ENCODE measurements at places on chromosomes 7 and 10. TPM values are rescaled to one million over a fixed set of nuclear protein-coding genes. Genes with fewer than 3 reads are reported as not detected.

DNA sequence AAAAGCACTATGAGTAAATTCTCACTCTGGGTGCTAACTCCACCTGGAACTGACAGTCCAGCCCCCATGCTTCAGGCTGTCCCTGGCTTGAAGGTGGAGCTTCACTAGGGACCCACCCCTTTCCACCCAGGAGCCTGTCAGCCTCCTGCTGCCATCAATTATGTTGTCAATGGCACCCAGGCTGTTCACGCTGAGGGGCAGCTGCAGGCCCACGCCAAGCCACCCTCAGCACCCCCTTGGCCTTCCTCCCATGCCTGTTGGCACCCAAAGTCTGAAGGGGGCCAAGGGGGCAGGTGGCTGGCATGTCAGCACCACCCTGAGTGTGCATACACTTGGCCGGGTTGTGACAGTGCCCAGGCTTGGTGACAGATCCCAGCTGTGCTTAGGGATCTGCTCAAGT lies 149.3 kb downstream of the NXPH1 start:
- no peak for DNase-seq

Gene SEMA3E
- total RNA-seq = 0.37 TPM

- no peak for DNase-seq
Observed at GRCh38 chr10:369684-370448, 234.6 kb downstream of the ZMYND11 start.

DNA sequence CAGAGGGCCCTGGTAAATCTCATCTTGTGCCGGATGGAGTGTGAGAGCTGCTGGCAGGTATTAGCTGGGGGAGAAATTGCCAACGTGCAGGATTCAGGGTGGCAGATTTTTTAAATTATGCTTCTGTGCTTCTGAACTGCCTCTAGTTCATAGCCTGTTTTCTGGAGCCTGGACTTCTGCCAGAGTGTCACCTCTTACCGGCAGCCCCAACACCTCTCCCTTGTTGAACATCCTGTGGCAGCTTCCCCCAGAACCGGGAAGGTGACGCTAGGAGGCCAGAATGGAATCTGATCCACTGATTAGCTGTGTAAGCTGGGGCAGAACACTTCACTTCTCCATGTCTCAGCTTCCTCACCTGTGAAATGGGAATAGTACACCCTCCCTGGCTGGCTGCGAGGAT lies 5.1 kb downstream of the VWA2 start:
- DNase-seq = no peak

Gene ELOVL3
- not detected for total RNA-seq

DNA sequence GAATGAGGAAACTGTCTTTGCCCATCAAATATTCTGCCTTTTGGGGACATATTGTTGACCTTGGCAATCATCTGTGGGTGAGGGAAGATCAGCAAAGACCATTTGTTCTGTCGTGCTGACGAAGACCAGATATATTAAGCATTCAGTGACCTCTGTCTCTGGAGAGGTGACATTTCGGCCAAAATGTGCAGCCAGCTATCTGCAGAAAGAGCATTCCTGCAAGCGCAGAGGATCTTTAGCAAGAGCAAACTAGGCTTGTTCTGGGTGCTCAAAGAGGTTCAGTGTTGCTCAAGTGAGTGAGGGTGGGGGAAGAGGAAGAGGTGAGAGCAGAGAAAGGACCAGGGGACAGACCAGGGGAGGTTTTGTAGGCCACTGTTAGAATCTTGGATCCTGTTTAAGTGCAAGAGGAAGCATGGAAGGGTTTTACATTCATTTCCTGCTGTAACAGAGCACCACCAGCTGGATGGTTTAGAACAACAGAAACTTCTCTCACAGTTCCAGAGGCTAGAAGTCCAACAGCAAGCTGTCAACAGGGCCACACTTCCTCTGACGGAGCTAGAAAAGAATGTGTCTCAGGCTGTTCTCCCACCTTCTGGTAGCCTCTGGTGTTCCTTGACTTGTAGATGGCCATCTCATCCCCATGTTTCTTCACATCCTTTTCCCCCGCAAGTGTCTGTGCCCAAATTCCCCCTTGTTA lies 11.2 kb downstream of the C10orf120 start:
- peak; percentile 45 for DNase-seq

GRCh38 chr10:48224296-48224695 lies 50.2 kb downstream of the FRMPD2 start:
- DNase-seq = no peak

DNA sequence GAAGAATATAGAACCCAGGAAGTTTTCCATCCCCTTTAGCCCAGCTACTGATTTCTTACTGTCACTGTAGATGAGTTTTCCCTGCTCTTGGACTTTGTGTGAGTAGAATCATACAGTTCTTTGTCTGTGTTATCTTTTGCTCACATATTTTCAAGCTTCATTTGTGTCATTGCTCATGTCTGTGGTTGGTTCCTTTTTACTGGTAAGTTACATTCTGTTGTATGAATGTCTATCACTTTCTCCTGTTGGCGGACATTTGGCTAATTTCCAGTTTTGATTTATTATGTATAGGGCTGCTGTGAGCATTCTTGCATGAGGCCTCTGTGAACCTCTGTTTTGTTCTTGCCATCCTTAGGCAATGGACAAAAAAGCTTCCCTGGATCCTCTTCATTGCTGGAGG lies 5.3 kb downstream of the GLRX3 start:
- DNase-seq = peak; percentile 25

GRCh38 chr10:128599538-128599937 lies 473.3 kb upstream of the MKI67 start:
- no peak for DNase-seq

Gene ZNF775
- total RNA-seq = 8.1 TPM

DNA sequence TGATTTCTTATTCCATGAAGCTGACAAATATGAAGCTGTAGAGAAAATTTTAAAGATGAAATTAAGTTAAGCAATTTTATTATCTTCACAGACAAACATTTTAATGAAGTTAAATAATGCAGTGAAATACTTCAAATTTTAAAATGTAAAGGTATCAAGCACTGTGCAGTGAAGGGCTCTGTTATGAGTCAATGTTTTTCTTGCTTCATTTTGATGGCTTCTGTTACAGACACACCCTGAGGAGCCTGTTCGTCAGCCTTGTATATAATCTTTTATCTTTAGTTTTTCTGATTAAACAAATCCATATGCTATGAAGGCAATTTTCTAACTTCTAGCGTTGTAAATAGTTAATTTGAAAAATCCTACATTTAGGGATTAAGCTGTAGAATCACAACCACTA lies 18.5 kb downstream of the VSTM2A start:
- DNase-seq = no peak

Gene LOXL4
- 0.68 TPM for total RNA-seq

Gene CYP2C18
- total RNA-seq = not detected

- peak; percentile 89 for DNase-seq
Observed at GRCh38 chr10:114714281-114714741, 56.2 kb upstream of the ABLIM1 start.

GRCh38 chr7:64686493-64687184 lies 20.7 kb downstream of the ZNF107 start:
- DNase-seq = no peak

Gene TMEM213
- not detected for total RNA-seq

- peak; percentile 15 for DNase-seq
Observed at GRCh38 chr7:104264285-104264684, 56.5 kb upstream of the ORC5 start.

DNA sequence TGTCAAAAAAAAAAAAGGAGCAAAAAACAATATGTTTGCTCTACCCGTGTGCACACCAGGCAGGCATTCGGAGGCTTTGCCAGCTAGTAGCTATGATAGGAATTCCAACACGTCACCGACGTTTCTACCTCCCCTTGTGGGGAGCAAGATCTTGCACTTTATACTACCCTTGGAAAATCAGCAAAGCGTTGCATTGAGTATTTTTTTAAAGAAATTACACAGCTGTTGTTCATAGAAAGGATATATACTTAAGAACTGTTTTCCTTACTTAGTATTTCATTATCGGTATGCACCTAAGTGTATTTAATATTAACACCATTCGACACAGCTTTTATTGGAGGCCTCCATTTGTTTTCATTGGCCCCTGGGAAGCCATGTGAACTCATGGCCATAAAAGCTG lies 159.9 kb upstream of the MGMT start:
- no peak for DNase-seq

DNA sequence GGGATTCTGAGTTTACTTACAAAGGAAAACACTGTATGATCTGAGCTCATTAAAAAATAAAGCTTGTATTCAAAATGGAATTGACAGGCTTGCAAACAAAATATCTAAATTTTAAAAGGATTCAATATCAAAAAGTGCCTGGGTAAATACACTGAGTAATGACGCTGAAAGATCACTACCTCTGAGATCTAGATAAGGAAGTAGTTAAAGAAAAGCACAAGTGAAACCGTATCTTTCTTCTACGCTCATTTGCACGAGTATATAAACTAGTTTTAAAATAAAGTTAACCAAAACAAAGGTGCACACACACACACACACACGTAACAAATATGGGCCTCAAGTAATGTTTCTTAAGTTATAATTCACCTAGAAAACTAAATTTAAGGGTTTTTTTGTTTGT lies 93.4 kb downstream of the SNX13 start:
- DNase-seq = no peak

Gene NRP1
- 178 TPM for total RNA-seq

GRCh38 chr10:5434017-5434753 lies 21.8 kb downstream of the NET1 start:
- DNase-seq = peak; percentile 82

Gene AFAP1L2
- total RNA-seq = 27.7 TPM

DNA sequence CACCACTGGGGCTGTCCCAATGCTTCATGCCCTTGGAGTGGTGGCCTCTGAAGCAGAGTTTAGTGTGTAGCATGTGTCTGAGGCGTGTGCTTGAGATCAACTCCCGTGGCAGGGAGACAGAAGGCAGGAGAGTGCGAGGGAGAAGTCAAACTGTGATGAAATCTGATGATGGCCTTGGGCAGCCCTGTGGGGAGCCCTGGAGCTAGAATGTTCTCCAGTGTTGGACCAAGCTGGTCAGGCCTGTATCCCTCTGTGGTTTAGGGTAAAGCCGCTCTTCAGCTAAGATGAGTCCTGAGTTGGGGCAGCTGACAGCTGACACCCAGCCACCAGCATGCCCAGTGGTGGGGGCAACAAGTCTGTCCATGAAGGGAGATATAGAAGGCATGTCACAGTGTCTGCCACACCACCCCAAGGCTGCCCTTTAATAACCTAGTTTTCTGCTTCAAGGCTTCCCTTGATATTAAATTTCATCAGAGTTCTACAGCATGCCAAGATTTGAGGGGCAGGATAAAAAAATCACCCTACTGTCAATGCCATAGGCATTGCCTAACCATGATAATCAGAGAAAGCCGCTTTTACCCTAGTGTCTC lies 170.5 kb upstream of the SVIL start:
- DNase-seq = no peak

DNA sequence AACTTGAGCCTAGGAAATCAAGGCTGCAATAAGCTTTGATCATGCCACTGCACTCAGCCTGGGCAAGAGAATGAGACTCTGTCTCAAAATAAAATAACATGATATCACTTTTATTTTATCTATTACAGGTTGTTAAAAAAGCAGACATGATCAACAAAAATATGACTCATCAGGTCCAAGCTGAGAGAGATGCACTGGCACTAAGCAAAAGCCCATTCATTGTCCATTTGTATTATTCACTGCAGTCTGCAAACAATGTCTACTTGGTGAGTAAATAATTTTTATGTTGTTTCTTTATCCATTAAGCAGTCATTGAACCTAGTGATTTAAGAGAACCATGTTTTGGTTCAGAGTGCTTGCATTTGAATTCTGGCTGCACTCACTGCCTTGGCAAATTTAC lies 3.3 kb downstream of the MASTL start:
- DNase-seq = no peak

GRCh38 chr7:155700847-155701246 lies 56.4 kb downstream of the RBM33 start:
- DNase-seq = no peak

DNA sequence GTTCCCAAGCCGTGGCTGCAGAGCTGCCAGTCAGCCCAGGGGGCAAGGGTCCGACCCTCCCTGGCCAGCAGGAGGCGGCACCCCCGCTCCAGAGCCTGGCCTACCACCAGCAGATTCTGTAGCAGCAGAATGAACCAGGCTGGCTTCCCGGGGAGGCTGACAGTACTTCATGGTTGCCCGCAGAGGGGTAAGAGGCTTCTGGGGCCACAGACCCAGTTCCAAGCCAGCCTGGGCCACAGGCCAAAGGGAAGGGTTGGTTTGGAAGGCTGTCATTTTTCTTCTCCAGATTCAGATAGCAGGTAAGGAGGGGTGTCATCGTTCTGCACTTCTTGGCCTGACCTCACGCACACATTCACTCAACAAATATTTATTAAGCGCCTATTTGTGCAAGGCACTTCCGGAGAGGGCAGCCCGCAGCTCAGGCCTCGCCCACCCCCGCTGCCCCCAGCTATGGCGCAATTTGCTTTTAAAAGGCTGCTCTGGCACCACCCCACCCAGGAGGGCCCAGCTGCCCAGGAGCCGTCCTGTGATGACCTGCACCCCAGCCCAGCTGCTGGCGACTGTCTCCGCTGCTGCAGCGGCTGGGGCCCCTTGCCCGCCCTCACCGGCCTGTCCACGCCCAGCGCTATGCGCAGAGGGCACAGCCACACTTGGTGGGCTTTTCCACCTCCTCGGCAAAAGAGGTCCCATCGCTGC lies 168.5 kb downstream of the LCOR start:
- no peak for DNase-seq

- DNase-seq = no peak
Observed at GRCh38 chr7:74455928-74456327, 2.2 kb downstream of the GTF2IRD1 start.

Gene MSS51
- total RNA-seq = 1.5 TPM

Gene RHOBTB1
- total RNA-seq = 45.6 TPM

Gene ACSM6
- not detected for total RNA-seq

Gene GPR22
- 0.17 TPM for total RNA-seq

Gene IL6
- 1.0 TPM for total RNA-seq

Gene CALHM3
- total RNA-seq = not detected

Gene DPYSL4
- total RNA-seq = 6.1 TPM

DNA sequence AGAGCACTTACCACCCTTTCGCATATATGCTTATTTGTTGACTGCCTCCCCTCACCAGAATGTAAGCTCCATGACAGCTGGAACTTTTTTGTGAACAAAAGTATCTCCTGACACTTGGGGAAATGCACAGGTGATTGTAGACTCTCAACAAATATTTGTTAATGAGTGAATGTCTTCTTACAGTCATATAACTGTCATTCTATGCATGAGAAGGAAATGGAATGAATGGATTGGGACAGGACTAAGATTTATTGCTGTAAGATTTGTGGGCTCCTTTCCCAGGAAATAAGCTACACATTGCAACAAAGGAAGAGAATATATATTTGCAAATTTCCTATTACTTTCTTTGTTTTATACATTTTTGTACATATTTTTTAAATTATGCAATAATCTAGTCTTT lies 48.5 kb downstream of the FEZF1 start:
- no peak for DNase-seq

Gene PNLIPRP2
- total RNA-seq = not detected

Measured in dermis blood vessel endothelial cell (primary cell).